ENCODE measurements at places on chromosomes 12 and 14. TPM values are rescaled to one million over a fixed set of nuclear protein-coding genes. Genes with fewer than 3 reads are reported as not detected.

- no peak overlapping the region for H3K4me3 ChIP-seq
- H3K4me1 ChIP-seq: no peaks in the 10 kb centered on the region
- H3K27me3 ChIP-seq: peaks cover 5% of the 10 kb centered on the region
- no peak for DNase-seq
Observed at GRCh38 chr12:22238211-22238610, 96.3 kb downstream of the ST8SIA1 start.

DNA sequence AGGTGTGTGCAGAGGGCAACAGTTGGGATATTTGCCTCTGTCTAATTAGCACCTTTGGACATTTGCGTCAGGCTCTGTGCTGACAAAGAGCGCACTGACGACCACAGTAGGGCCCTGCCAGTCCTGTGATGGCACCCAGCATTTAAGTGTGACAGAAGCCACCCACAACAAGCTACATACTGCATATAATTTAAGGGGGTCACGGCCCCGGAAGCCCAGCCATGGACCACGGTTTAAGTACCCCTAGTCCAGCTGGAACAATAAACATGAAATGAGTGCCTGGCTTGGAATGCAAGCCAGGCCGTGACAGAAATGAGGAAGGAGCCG lies 16.8 kb upstream of the DYNC1H1 start:
- H3K4me1 ChIP-seq: peaks cover 32% of the 10 kb centered on the region
- H3K4me3 ChIP-seq: peak overlapping the region; percentile 97

CCND2 gene
- 93.3 TPM for total RNA-seq

LALBA gene
- total RNA-seq: not detected

CD69 gene
- total RNA-seq: 34.0 TPM

FOXG1 gene
- not detected for total RNA-seq

DNA sequence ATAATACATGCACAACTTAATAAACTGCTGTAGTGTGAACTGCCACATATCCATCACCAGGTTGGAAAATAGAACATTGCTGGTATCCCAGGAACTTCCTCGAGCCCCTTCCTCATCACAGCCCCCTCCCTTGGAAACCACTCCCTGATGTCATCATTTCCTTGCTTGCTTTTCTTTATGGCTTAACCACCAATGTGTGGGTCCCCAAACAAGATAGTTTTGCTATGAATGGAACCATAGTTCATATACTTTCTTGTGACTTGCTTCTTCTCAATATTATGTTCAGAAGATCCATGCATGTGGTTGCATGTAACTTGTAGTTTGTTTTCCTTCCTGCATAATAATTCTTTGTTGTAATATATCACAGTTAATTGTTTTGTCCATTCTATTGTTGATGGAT lies 8.9 kb upstream of the WNT5B start:
- H3K4me3 ChIP-seq: no peak overlapping the region
- no peaks in the 10 kb centered on the region for H3K36me3 ChIP-seq
- no peaks in the 10 kb centered on the region for H3K27me3 ChIP-seq
- peaks cover 28% of the 10 kb centered on the region for H3K4me1 ChIP-seq
- no peak for DNase-seq
- no peak overlapping the region for H3K27ac ChIP-seq

DNA sequence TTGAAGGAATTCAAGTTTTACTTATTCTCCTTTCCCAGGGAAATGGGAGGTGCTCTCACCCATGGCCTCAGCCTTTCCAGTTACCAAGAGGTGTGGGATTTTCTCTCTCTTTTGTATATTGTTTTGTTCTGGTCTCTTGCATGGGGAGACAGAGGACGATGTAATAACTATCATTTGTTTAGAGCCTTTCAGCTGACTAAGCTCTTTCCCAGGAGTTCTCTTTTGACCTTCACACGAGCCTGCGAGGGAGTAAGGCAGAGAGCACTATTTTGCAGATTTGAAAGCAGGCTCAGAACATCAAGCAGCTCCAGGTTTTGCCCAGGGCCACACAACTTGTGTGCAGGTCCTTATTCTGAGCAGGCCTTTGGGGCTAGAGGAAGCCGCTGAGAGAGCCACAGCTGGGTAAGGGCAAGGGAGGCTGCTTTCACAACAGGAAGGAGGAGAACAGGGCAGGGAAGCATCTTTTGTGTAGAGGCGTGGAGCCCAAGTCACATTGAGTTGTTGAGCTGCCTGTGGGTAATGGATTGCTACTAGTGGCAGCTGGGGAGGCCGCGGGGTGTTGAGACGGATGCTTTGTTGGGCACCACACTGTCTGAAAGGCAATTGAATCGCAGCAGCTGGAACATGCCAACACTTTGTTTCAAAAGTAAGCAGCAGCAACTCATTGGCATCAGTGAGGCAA lies 116.2 kb downstream of the PRMT8 start:
- no peaks in the 10 kb centered on the region for H3K27me3 ChIP-seq
- H3K36me3 ChIP-seq: peaks cover 32% of the 10 kb centered on the region
- DNase-seq: no peak
- H3K4me1 ChIP-seq: peaks cover 8% of the 10 kb centered on the region
- H3K4me3 ChIP-seq: no peak overlapping the region

DNA sequence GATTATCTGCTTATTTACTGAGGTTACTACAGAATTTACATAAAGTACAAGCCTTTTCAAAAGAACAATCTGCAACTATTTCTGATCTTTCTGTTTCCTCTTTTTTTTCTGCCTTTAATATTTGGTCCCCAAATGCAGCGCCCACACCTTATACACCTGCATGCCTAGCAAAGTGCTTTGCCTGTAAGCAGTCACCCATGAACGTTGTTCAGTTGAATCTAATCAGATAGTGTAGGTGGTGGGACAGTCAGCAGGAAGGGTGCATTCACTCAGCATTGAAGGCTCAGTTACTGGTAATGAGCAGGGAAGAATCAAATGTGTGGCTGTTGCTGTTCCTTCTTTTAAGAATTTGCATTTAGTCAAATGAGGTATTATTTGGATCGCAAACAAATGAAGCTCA lies 108.4 kb downstream of the GPR135 start:
- H3K27ac ChIP-seq: no peak overlapping the region
- DNase-seq: no peak
- peaks cover 43% of the 10 kb centered on the region for H3K36me3 ChIP-seq
- no peaks in the 10 kb centered on the region for H3K4me1 ChIP-seq

ABCB9 gene
- total RNA-seq: 7.0 TPM

DNA sequence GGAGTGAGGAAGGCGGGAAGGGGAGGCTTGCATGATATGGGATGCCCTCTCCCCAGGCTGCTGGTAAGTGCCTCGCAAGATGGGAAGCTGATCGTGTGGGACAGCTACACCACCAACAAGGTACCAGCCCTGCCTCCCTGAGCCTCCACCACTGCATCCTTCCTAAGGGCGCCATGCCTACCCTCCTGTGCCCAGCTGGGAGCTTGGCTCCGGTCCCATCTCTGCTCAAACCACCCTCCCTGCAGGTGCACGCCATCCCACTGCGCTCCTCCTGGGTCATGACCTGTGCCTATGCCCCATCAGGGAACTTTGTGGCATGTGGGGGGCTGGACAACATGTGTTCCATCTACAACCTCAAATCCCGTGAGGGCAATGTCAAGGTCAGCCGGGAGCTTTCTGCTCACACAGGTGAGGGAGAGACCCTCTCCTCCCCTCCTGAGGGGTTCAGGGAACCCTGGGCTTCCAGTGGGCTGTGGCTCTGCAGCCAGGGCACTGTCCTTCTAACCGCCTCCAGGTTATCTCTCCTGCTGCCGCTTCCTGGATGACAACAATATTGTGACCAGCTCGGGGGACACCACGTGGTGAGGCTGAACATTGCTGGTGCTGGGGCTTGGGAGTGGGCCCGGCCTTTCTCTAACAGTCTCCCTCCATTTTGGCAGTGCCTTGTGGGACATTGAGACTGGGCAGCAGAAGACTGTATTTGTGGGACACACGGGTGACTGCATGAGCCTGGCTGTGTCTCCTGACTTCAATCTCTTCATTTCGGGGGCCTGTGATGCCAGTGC lies 2.6 kb downstream of the GNB3 start:
- no peak overlapping the region for H3K27ac ChIP-seq
- DNase-seq: no peak
- peaks cover 2% of the 10 kb centered on the region for H3K36me3 ChIP-seq
- no peaks in the 10 kb centered on the region for H3K27me3 ChIP-seq

- peaks cover 25% of the 10 kb centered on the region for H3K27me3 ChIP-seq
- peaks cover 6% of the 10 kb centered on the region for H3K36me3 ChIP-seq
- H3K27ac ChIP-seq: no peak overlapping the region
- no peak for DNase-seq
Observed at GRCh38 chr12:42469355-42470175, 120.0 kb downstream of the PRICKLE1 start.

DNA sequence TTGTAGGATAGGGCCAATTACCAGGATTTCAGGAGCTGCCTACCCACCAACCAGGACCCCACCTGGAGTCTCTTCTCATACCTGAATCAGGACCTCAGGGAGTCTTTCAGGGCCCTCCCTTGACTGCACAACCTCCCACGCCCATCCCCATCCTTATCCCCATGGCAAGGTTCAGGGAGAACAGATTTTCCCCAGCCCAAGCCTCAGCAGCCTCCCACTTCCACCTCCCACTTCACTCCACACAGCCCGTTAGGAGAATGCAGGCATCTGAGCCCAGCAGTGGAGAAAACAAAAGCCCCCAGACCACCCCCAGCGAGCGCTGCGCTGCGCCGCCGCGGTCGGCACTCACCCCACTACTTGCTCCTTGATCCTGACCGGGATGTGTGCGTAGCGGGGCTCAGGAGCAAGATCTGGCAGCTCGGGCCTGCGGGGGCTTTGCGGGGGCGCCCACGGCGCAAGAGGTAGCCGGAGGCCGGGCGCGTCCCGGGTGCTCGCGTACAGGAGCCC lies 1.4 kb downstream of the B4GALNT1 start:
- H3K4me3 ChIP-seq: peak overlapping the region; percentile 78
- no peaks in the 10 kb centered on the region for H3K36me3 ChIP-seq
- no peak overlapping the region for H3K27ac ChIP-seq
- no peak for DNase-seq
- peaks cover 82% of the 10 kb centered on the region for H3K27me3 ChIP-seq

DNA sequence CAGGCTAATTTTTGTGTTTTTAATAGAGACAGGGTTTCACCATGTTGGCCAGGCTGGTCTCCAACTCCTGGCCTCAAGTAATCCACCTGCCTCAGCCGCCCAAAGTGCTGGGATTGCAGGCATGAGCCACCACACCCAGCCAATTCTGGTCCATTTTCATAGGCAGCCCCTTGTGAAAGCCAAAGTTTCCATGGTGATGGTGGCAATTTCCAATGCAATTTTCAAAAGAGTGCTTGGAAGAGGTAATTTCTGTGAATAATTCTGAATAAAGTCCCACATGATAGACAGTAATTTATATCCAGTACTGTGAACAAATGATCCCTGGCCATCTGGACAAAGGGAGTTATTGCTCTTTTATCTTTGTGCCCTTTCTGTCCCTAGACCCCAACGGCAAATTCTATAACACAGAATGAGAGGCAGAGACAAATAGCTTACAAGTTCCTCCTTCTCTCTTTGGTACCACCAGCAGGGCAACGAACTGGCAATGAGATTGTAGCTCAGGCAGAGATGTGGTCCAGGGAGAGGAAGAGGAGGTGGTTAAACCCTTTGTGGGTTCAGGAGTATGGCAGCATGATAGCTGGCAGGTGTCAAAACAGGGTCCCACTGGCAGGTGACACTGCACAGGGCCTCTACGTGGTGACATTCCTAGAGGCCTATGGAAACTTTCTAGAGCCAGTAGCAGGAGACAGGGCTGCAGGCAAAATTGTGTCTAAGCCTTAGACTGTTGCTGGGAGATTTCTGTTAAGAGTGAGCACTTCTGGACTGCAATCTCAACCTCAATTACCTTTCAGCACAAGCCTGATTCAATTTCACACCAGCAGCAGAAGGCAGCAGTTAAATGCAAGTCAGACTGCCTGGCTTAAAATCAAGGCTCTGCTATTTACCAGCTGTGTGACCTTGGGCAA lies 46.5 kb downstream of the NT5DC3 start:
- DNase-seq: no peak
- H3K36me3 ChIP-seq: peaks cover 8% of the 10 kb centered on the region
- H3K4me3 ChIP-seq: no peak overlapping the region
- H3K27ac ChIP-seq: no peak overlapping the region
- no peaks in the 10 kb centered on the region for H3K27me3 ChIP-seq

TESPA1 gene
- 247 TPM for total RNA-seq

- no peaks in the 10 kb centered on the region for H3K27me3 ChIP-seq
- DNase-seq: no peak
- H3K4me3 ChIP-seq: no peak overlapping the region
- no peaks in the 10 kb centered on the region for H3K36me3 ChIP-seq
- no peak overlapping the region for H3K27ac ChIP-seq
Observed at GRCh38 chr12:4261655-4262054, 11.9 kb upstream of the CCND2 start.

GRCh38 chr12:106085213-106085612 lies 53.5 kb downstream of the NUAK1 start:
- H3K36me3 ChIP-seq: no peaks in the 10 kb centered on the region
- peaks cover 23% of the 10 kb centered on the region for H3K27me3 ChIP-seq
- no peak overlapping the region for H3K4me3 ChIP-seq
- no peaks in the 10 kb centered on the region for H3K4me1 ChIP-seq

ZNF268 gene
- total RNA-seq: 36.6 TPM

GRCh38 chr12:11397366-11397765 lies 2.0 kb upstream of the PRB2 start:
- no peaks in the 10 kb centered on the region for H3K36me3 ChIP-seq
- peaks cover 3% of the 10 kb centered on the region for H3K4me1 ChIP-seq
- H3K4me3 ChIP-seq: no peak overlapping the region
- H3K27me3 ChIP-seq: peaks cover 30% of the 10 kb centered on the region
- no peak overlapping the region for H3K27ac ChIP-seq

GRCh38 chr14:51996148-51996746 lies 6.9 kb downstream of the RTRAF start:
- peaks cover 7% of the 10 kb centered on the region for H3K4me1 ChIP-seq
- peaks cover 86% of the 10 kb centered on the region for H3K36me3 ChIP-seq
- H3K27me3 ChIP-seq: no peaks in the 10 kb centered on the region
- peak; percentile 48 for DNase-seq
- H3K27ac ChIP-seq: no peak overlapping the region

AVPR1A gene
- total RNA-seq: not detected

DNA sequence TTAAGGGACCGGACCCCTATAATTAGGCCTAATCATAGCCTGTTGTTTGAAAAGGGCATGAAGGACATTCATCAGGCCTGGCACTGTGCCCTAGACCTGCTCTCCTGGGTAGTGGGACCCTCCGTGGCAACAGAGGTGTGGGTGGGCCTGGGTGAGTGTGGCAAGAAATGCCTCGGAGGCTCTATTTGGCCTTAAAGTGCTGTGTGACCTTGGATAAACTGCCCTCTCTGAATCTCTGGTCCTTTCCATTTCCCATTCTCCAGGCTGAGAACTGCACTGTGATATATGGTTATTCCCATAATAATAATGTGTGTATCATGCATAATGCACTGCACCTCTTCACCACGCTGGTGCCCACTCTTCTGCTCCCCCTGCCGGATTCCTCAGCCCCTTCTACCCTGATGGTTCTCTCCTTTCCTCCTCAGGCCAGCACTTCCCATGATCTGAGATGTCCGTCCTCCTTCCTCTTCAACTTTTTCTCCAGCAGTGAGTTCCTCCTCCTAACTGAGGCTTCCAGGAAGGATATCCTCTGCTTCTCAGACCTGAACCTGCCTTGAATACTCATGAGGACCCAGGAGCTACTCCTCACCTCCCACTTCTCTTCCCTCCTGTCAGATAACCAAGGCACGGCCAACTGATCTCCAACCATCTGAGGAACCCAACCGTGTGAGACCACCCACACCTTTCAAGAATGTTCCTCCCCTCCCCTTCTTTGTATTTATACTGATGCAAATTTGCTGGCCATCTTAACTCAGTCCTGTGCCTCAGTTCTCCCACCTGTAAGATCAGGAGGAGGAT lies 111.0 kb upstream of the PZP start:
- H3K36me3 ChIP-seq: no peaks in the 10 kb centered on the region
- H3K4me3 ChIP-seq: no peak overlapping the region
- no peaks in the 10 kb centered on the region for H3K27me3 ChIP-seq

GRCh38 chr14:43369710-43370564 lies 1137.1 kb downstream of the FSCB start:
- DNase-seq: no peak
- H3K27ac ChIP-seq: no peak overlapping the region
- H3K4me3 ChIP-seq: no peak overlapping the region
- no peaks in the 10 kb centered on the region for H3K27me3 ChIP-seq
- H3K4me1 ChIP-seq: no peaks in the 10 kb centered on the region
- no peaks in the 10 kb centered on the region for H3K36me3 ChIP-seq

DNAI7 gene
- total RNA-seq: 0.57 TPM
